ENCODE measurements at places on chromosomes 6 and 20.
A peak's percentile ranks its signal among the peaks of the same experiment; 100 is the strongest.

DNA sequence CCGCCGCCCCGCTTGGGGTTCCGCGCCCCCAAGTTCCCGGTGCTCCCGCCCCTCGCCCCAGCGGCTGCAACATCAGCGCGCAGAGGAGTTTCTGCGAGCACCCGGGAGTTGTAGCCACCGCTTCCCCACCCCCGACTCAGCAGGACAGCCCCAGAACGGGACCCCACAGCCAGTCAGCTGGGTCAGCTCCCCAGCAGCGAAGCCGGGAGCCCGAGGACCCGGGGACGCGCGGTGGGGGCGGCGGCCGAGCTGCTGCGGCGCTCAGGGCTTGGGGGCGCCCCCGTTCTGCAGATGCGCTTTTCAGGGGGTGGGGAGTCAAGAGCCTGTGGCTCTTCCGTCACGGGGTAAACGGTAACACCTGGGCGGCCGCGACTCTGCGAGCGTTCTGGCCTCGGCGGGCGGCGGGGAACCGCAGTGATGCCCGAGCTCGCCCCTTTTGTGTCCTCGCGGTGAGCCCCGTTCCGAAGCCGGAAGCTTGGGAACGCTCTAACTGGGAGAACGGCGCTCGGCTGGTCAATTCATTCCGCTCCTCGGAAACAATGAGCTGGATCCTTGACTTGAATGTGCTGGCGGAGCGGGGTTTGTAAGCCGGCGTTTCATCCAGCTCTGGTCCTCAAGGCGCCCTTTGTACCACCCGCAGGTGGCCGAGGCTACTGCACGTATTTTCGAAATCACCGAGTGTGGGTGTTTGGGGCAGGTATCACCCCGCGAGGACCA is 774 bp downstream of the PLEKHG1 start:
- peak; percentile 90 for DNase-seq

- no peak for DNase-seq
These were observed 20.1 kb upstream of the GCM1 start for GRCh38 chr6:53168516-53169267.

DNA sequence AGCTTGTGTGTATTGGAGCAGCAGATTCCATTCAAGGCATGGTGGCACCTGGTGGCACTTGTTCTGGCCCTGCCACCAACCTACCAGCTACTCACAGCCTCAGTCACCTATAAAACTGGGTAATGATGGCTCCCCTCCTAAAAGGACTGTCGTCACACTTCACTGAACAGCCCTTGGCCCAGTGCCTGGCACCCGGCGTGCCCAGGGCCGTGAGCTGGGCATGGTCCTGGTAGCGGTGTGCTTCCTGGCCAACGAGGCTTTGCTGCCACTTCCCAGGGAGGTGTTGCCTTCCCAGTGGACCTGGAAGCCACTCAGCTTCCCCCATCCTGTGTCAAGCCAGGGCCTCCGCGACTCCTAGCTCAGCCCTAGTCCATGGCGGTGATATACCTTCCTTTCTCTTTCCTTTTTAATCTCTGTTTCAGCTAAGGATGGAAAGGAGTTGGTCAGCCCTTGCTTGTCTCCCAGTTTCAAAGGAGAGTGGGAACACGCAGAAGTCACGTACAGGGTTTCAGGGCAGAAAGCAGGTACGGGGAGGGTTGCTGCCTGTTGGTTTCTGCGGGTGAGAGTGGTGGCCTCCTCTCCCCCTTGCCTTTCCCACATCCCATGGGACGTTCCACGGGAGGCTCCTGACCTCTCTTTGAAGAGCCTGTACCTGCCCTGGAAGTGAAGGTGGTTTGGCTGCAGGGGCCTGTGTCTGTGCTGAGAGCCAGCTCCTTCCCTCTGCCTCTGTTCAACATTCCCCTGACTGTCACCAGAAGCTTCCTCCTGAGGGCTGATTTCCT is 25.5 kb downstream of the ENTPD6 start:
- DNase-seq: peak; percentile 54

- no peak for DNase-seq
These were observed 28.6 kb downstream of the XPO5 start for GRCh38 chr6:43547222-43547621.

DNA sequence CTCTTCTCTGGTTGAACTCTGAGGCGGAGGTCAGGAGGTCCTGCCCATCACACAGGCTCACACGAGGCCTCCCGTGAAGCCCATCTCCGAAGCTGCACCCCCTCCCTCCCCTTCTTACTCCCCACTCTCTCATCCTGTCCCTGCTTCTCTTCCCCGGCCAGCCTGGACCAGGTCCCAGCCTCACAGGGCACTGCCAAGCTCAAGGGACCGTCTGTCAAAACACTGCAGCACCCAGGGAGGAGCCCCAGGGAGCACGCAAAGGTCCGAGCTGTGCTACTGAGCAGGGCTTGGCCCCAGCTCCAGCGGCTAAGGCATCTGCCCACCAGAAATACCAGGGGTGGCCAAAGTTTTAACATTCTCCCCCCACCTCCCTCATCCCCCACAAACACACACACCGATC is 70.0 kb downstream of the PSMG4 start:
- no peak for DNase-seq

GRCh38 chr20:24316731-24317130 is 152.7 kb upstream of the SYNDIG1 start:
- peak; percentile 32 for DNase-seq

- DNase-seq: no peak
These were observed 55.6 kb upstream of the KIF25 start for GRCh38 chr6:167941822-167942221.

GRCh38 chr6:141028791-141029280 is 1103.9 kb upstream of the GJE1 start:
- DNase-seq: no peak

- DNase-seq: peak; percentile 76
These were observed 3.0 kb upstream of the FOXO3 start for GRCh38 chr6:108557494-108558371.

- DNase-seq: no peak
These were observed 93.7 kb downstream of the PROKR2 start for GRCh38 chr20:5222919-5223634.

GRCh38 chr20:19015351-19016139 is 196.9 kb upstream of the SLC24A3 start:
- peak; percentile 57 for DNase-seq

- peak; percentile 85 for DNase-seq
These were observed at the start of gene DDR1 for GRCh38 chr6:30883685-30884520. TSS of gene DDR1 (plus strand) at chr6:30884519. CDS start at chr6:30888730, 4,211 bp downstream.

DNA sequence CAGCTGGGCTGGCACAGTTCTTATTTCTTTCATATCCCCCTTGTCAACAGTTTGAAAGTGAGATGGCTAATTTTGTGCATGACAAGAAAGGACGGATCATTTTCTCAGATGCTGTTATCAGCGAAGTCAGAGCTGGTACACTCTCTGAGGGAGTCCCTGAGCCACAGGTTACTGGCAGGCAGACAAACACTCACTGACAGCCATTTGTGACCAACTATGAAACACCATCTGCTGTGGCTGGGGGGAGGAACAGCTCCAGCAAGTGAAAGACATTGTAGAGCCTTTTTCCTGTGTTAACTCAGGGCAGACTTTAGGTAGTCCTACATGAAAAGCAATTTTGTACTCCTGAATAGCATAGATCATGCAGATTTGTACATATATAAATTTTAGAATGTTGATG is 22.2 kb downstream of the OLIG3 start:
- DNase-seq: no peak

Data from islet precursor cell (in vitro differentiated cells).